ENCODE measurements at places on chromosomes 1 and 21.

DNA sequence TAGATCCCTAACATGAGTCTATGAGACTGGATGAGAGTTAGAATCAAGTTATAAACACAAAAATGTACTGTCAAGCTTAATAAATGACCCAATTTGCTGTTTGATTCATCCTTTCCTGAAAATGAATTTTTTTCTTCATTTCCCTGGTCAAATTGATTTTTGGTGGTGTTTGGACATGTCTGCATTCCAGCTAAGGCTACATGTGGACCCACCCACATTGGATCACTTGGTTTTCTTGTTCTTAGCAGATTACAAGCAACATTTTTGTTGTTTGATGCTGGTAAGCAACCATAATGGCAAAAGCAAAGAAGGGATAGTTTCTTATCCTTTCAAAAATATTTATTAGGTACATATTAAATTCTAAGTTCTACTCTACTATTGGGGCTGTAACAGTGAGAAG, 181.1 kb downstream of the NEK7 start:
- DNase-seq, result no peak

DNA sequence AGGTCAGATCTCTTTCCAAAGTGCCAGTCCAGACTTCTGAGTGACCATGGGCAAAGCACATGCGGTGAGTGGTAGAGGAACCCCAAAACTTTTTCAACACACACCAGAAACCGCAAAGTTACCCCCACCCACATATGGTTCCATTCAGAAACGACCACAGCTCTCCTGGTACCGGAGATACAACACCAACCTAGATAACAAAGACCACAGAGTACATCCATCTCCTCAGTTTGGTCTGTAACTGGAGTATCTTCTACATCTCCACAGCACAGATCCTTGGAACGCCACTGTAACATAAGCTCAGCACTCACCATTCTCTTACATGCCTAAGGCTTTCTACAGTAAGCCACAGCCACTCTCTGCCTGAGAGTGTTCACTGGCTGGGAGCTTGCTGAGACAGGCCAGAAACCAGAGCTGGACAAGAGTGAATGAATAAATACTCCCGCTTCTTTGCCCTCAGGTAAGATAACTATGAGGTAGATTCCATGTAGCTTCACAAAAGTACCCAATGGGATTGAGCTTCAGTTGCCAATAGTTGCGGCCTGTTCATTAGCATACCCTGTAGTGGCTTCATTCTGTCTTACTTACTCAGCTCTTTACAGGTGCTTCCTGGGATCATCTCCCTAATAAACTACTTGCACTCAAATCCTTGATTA, 81.8 kb downstream of the SMYD3 start:
- no peak for DNase-seq

DNA sequence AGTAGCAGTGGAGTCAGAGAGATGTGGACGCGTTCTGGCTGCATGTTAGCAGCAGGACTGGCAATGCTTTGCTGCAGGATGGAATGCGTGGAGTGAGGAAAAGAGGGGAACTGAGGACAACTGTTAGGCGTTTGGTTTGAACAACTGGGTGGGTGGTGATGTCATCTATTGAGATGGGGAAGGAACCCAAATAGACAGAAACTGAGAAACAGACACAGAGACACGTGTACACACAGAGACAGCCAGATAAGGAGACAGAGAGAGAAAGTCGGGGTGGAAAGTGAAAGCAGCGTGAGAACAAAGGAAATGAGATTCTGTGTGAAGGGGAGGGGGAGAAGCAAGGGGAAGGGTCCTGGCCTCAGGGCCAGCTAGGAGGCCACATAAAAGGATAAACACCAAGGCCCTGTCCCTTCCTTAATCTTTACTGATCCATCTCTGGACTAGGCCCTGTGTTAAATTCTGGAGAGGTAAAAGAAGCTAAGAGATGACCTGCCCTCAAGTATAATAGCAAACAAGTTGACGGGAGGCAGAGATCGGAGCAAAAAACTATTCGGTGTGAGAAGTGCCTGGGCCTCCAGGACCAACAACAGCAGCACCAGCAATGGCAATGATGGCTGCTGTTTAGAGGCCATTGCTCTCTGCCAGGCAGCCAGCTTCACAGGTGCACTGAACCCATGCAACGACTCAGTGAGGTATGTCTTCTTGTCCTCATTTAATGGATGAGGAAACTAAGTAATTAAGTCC, 31.6 kb downstream of the VWA5B1 start:
- DNase-seq, result no peak

GRCh38 chr1:201692555-201693394, 136.2 kb upstream of the IPO9 start:
- no peak for DNase-seq

DNA sequence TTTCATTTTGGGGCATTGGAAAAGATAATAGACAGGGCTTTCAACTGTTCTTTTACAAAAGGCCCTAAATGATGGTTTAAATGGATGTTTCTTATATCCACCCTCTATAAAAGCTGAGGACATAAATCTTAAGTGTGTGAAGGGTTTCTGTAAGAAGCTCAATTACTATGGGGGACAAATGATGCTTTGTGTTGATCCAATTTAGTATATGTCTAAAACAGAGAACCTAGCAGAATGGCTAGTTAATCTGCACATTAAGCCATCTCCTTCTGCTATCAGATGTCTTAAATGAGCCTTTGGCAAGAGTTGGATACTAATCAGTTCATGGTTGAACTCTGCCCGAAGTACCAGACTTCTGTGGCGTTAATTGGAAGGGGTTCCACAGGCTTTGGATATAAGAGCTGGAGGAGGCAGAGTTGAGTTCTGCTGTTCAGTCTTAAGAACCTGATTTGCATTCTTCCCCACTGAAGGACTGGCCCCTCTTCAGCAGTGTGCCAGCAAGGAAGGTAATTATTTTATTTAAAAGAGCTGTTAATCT, 43.1 kb downstream of the PTGFRN start:
- no peak for DNase-seq

- no peak for DNase-seq
These were observed 10.0 kb downstream of the ARMH1 start for GRCh38 chr1:44684525-44684924.

GRCh38 chr1:44842862-44843655, at the start of gene PTCH2:
PTCH2 (minus strand) TSS chr1:44843253; CDS start chr1:44842932, 321 bp downstream.
- peak; percentile 19 for DNase-seq

DNA sequence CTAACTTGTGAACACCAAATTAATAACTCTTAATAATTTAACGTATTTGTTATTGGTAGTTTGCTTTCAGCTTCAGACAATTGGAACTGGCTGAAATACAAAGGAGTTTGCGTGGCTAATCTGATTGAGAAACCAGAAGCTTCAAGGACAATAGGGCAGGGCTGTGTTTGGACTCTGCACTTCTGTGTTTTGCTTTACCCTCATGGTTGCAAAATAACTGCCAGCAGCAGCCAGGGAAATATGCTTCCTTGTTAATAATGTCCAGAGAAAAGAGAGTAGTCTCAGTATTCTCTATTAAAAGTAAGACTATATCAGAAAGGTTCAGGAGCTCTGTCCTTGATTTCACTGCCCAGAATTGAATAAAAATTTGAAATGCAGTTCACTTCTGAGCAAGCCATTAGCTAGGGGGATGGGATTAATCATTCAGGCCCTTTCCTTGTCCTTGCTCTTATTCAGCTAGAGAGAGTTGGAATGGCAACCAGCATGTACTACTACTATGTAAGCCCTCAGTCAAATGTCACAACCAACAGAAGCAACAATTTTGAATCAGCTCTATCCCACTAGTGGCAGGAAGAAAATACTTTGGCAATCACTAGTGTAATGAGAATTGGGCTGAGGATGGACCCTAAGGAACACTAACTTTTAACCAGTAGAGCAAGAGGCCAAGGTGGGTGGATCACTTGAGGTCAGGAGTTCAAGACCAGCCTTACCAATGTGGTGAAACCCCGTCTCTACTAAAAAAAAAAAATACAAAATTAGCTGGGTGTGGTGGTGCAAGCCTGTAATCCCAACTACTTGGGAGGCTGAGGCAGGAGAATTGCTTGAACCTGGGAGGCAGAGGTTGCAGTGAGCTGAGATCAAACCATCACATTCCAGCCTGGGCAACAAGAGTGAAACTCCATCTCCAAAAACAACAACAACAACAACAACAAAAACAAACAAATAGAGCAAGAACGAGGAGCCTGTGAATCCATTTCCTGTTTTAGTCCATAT, 76.8 kb downstream of the POU2F1 start:
- no peak for DNase-seq

DNA sequence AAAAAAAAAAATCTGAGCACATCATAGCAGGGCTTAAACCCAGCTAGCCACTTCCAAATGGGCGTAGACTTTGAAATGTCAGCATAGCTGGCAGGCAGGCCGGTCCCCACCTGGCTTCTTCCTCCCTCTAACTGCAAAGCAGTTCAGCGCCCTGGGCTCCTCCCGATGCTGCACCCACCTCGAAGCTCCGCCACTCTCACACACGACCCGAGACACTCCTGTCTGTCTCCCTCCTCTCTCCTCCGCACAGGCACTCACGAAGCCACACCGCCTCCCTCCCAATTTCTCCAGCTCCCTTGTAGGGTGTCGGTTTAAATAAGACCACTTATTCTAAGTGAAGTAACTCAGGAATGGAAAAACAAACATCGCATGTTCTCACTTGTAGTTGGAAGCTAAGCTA, 301.3 kb downstream of the NPHP4 start:
- DNase-seq, result no peak

All from activated naive CD4-positive, alpha-beta T cell treated with anti-CD3 and anti-CD28 coated beads, Interleukin-2, amount 50 U/mL, for 16 hours (primary cell).